Stimulated activated CD4-positive, alpha-beta T cell treated with anti-CD3 and anti-CD28 coated beads, Interleukin-4, amount 100 ng/mL, for 4 hours (primary cell): ENCODE measurements at places on chromosomes 6 and 20.

GRCh38 chr6:7473805-7474719 lies 67.4 kb upstream of the DSP start:
- no peak for DNase-seq

- no peak for DNase-seq
These were observed 426.1 kb downstream of the RFPL4B start for GRCh38 chr6:112773187-112773586.

GRCh38 chr6:151291722-151292059 lies 51.9 kb downstream of the AKAP12 start:
- DNase-seq, result no peak

- no peak for DNase-seq
These were observed 411.2 kb upstream of the SULF2 start for GRCh38 chr20:48196486-48196885.

- DNase-seq, result no peak
These were observed 26.8 kb downstream of the MANBAL start for GRCh38 chr20:37316116-37316774.
